Posterior cingulate gyrus (tissue), 11 donors: ENCODE measurements at places on chromosomes 4 and X.
A peak's percentile ranks its signal among the peaks of the same experiment; 100 is the strongest.

- DNase-seq: no peak
These were observed 2.0 kb downstream of the HS3ST1 start for GRCh38 chr4:11426731-11427120.

DNA sequence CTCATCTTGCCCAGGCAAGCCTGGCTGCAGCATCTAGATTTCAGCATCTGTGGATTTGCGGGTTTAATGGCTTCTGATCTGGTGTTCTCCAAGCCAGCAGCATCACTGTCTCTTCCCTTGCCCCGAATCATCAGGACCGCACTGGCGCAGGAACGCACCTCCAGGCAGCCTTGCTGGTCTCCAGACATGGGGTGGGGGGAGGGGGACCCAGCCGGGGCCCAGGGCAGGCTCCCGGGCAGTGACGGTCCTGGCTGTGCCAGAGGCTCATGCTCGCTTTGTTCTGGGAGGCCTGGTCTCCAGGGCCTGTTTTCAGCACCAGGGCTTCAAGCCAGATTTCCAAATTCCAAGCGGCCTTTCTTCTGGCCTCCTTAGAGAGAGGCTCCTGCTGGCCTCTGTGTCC, 4.9 kb downstream of the CFAP99 start:
- peak; percentile 41 for DNase-seq

GRCh38 chrX:80807992-80808735, 1.5 kb downstream of the BRWD3 start:
- DNase-seq: peak; percentile 94

GRCh38 chrX:39158801-39159657, 357.8 kb downstream of the MID1IP1 start:
- DNase-seq: no peak

DNA sequence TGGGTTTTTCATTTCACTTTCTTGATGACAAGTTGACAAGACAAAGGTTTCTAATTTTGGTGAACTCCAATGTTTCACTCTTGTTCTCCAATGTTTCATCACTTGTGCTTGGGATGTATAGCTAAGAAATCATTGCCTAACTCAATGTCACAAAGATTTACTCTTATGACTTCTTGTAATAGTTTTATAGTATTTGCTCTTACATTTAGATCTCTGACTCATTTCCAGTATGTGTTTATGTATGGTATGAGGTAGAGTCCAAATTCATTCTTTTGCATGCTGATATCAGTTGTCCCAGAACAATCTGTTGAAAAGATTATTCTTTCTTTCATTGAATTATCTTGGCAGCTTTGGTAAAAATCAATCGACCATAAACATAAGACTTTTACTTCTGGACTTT, 12.2 kb upstream of the NWD2 start:
- no peak for DNase-seq

- DNase-seq: no peak
These were observed 150.8 kb upstream of the CXCL13 start for GRCh38 chr4:77454858-77455257.

DNA sequence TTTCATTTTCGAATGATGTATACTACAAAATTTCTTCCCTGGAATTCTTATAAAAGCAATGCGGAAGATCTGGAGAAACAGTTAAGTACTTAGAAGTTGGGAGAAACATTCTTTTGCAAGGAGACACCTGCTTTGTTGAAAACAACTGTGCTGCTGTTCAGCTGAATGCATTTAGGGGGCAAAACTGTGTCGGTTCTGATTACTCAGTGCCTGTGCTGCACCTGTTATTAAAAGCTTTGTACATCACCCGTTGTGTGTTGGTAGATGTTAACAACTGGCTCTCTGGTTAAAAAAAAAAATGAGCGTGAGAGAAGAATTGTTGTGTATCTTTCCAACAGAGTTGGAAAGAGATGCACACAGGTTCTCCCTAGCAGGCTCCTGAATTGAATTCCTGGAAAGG, 184.1 kb upstream of the HHIP start:
- no peak for DNase-seq

GRCh38 chr4:7802093-7802726, 137.5 kb downstream of the AFAP1 start:
- peak; percentile 70 for DNase-seq

DNA sequence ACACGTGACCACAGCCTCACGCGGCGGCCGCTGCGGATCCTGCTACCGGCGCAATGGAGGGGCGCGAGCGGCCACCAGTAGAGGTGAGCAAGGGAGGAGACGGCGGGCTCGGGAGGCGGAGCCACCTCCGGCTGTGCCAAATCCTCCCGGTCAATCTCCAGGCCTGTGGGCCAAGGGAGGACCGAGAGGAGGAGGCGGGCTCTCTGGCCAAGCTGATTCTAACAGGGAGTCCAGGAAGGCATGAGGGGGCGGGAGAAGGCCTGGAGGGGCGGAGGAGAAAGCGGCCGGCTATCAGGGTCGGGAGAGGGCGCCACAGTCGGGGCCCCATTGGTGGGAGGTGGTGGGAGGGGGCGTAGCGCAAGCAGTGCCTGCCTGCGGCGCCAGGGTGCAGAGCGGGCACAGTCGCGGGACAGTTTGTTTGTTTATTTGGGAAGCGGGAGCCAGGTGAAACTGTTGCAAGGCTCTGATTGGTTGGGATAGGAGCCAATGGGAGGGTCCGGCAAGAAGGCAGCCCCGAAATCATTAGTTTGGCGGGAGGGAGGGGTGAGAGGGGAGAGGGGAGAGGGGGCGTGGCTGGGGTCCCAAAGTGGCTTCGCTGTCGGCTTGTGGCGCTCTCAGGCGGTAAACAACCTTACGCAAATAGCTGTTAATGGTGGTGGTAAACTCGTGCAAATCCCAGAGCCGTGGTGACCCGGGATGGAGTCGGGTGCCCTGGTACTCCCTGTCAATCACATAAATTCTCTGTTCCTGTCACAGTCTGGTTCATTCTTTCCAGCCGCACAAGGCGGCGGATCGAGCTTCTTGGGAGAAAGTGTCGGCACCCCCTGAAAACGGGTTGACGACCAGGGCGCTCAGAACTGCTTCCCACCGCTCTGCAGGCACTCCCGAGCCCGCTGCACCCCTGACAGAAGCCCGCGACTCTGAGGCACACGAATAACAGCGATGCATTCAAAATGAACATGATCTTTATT, at the start of gene IRS4:
IRS4 (minus strand) TSS at position 55 of the 971 bp plus-strand sequence.
- DNase-seq: peak; percentile 12

- no peak for DNase-seq
These were observed 75.9 kb downstream of the C4orf51 start for GRCh38 chr4:145755802-145756201.

DNA sequence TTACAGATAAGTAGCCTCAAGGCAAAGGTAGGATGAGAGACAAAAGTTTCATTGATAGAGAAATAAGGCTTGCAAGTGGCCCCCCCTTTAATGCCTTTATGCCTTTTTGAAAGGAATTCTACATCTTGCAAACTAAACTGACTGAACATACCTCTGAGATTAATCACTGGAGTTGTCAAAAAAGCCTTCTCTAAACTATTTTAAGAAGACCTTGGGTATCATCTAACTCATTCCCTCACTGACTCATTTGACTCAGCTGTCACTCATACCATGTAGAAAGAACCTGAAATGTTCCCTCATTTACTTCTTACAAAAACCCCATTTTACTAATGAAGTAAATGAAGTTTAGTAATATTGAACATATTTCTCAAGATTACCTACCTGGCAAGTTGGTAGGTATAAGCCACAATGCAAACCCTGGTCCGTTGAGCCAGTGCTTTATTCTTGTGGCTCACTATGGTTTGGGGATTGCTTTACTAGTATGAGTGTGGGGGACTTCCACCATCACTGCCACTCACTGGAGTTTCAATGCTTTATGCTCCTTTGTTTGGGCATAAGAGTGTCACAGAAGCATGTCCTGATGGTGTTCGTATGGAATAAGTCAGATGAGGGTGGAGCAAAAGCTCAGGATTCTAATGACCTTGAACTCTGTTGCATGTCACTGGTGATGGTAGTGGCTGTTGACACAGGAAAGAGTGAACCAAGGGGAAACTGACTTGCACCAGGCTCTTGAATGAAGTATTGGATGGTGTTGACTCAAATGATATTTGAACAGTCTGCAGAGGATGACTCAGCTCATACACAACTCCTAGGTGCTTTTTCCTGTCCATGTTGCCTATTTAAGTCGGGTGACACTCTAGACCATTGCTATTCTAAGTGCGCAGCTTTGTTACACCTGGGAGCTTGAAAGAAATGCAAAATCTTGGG, 305.5 kb upstream of the EMCN start:
- no peak for DNase-seq

DNA sequence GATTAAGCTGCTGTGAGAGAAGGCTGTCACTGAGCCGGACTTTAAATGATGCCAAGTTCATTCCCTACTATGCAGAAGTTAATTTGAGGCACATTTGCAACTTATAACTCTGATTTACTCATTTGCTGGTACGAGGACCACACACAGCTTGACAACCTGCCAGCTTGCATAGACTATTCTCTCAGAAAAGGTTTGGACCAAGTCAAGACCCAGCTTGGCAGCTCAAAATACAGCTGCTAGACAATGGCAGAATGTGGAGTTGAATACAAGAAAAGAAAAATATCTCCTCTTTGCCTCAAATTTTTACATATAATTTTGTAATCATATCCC, 338.9 kb downstream of the DHX15 start:
- no peak for DNase-seq

- DNase-seq: no peak
These were observed 581.3 kb downstream of the BCOR start for GRCh38 chrX:39516427-39516841.

- DNase-seq: no peak
These were observed 11.2 kb upstream of the ZCCHC13 start for GRCh38 chrX:74292808-74293123.

GRCh38 chr4:154366956-154367355, 124.6 kb downstream of the DCHS2 start:
- no peak for DNase-seq

GRCh38 chr4:13244444-13244843, 239.7 kb downstream of the RAB28 start:
- DNase-seq: no peak

DNA sequence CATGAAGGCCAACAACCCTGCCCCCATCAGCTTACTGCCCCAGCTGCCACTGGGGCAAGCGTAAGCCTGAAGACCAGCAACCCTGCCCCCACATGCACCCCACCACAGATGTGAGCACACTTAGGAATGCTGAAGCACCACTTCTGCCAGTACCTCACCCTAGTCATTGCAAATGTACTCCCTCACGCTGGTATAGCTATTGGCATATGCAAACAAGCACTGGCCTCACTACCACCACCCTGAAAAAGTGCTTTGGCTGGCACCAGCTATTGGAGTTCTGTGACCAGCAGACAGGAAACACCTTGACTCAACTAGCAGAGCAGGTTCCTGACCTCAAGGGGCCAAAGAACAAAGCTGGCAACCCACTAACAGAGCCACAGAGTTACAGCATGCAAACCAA, 534.4 kb upstream of the POU3F4 start:
- DNase-seq: no peak

DNA sequence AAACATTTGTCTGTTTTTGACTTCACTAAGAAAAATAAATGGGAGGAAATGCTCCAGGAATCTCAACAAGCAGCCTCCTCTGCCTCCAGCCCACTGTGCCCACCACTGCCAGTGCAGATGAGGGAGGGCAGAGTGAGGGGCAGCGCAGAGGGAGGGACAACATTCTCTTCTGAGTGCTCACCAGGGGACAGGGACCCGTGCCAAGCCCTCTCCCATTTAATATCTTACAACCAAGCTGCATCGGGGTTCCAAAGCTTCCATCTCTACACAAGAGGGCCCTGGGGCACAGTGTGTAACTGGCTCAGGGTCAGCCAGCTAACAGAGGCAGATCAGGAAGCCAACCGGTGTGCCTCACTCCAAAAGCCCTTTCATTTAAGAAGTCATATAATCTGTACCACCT, 120.4 kb downstream of the NSUN7 start:
- no peak for DNase-seq

GRCh38 chrX:71454222-71454621, 78.7 kb upstream of the OGT start:
- DNase-seq: no peak

GRCh38 chr4:41728573-41728913, 20.0 kb downstream of the PHOX2B start:
- DNase-seq: no peak

DNA sequence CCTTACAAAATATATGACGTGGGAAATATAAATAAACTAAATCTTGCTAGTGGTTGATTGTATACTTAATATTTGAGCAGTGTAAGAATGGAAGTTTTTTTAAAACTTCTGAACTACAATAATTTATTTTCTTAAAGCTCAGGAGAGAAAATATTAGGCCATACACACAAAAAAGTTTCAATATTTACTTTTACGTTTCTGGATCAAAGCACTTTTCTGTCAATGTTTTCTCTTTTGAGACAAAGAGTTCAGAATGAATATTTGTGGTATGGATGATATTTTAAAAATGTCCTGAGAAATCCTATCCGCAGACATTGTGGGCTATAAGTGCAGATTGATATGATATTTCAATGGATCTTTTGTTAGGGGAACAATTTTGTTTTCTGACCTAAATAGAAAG, 109.9 kb downstream of the TLL1 start:
- no peak for DNase-seq

GRCh38 chr4:53098681-53099121, 236.6 kb downstream of the RASL11B start:
- DNase-seq: no peak

DNA sequence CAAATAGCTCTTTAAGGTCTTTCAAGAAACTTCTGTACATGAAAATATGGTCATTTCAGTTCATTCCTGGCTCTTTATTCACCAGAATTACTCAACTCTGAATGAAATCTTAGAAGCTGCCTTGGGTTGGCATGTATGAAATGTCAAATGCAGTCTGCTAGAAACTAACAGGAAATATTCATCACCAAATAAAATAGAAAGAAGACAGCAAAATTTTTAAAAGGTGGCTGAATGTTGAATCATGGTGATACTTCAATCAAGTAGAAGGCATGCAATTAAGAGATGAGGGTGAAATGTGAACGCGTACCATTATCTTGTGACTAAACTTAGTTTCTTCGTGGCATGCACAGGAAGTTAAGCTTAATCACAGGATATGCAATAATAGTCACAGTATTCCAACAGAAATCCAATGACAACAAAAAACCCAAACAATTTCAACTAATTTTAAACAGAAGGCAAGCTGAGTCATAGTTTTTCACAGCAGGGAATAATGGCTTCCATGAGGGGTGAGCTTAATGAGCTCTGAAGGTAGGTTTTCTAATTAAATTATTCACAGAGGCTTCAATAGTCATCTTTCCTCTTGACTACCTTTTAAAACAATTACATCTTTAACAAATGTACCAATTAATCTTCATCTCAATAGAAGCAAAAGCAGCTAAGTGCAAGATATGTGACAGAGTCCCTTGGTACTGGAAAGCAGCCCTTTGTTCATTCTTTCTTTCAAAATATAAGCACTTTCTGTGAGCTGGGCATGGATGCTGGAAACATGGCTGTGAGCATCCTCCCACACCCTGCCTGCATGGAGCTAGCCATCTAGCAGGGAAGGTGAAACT, 44.5 kb downstream of the SCFD2 start:
- DNase-seq: no peak

GRCh38 chr4:2671267-2671895, 84.8 kb downstream of the TNIP2 start:
- no peak for DNase-seq

GRCh38 chrX:12352922-12353321, 214.6 kb downstream of the FRMPD4 start:
- DNase-seq: no peak
